Globus pallidus (tissue), 1 donor: ENCODE measurements at places on chromosomes 5 and 9.

- no peak for DNase-seq
Observed at GRCh38 chr5:94777056-94777880, 158.8 kb downstream of the SLF1 start.

GRCh38 chr9:132757016-132757415 is 86.8 kb downstream of the GTF3C4 start:
- no peak for DNase-seq

GRCh38 chr9:99720455-99721050 is 101.1 kb upstream of the NR4A3 start:
- DNase-seq = peak; percentile 24

GRCh38 chr5:68533051-68533450 is 317.5 kb downstream of the PIK3R1 start:
- DNase-seq = no peak

GRCh38 chr9:91908746-91909145 is 41.3 kb downstream of the ROR2 start:
- no peak for DNase-seq
